ENCODE measurements at places on chromosomes 13 and 19.

DNA sequence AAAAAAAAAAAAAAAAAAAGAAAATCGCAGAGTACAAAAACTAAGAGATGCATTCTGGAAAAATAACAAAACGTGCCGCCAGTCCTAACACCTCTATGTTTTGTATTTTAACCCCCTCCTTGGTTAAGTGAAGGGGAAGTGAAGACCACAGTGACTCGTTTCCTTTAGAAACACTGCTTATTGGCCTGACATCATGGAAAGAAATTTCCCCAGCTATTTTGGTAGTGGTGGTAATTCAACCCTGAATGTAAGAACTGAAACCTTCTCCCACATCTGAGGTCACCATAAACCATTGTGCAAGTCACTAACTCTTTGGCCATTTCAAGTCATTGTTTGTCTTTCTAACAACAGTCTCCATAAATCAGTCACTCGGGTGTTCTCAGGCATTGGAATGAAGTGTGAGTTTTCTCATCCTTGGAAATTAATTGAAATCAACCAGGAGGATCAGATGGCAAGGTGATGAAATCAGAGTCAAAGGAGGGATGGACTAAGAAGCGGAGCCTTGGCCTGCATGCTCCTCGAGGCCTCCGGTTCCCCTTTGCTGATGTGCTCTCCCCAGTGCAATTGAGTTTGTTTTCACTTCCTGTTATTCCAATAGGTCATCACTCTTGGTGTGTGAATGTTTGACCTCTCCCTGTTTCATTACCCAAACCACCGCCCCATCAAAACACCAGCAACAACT, 443.9 kb downstream of the FGF9 start:
- DNase-seq: no peak

GRCh38 chr13:95222733-95223018, 78.6 kb downstream of the ABCC4 start:
- no peak for DNase-seq

DNA sequence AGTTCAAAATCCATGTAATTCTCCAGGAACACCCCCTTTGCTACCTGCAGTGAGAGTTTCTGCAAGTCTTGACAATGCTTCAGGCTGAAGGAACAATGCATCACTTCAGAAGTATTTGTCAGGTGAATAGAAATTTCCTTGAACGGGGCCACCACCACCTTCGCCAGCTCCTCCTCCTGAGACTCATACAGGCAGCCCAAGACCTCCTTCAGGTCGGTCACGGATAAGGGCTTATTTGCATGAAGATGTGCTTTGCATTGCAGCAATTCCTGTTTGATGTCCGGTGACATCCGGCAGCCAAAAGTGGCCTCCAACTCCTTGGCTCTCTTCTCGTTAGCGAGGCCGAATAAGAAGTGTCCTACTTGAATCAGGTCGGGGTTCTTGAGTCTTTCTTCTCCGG, 8.4 kb downstream of the NLRP7 start:
- no peak for DNase-seq

DNA sequence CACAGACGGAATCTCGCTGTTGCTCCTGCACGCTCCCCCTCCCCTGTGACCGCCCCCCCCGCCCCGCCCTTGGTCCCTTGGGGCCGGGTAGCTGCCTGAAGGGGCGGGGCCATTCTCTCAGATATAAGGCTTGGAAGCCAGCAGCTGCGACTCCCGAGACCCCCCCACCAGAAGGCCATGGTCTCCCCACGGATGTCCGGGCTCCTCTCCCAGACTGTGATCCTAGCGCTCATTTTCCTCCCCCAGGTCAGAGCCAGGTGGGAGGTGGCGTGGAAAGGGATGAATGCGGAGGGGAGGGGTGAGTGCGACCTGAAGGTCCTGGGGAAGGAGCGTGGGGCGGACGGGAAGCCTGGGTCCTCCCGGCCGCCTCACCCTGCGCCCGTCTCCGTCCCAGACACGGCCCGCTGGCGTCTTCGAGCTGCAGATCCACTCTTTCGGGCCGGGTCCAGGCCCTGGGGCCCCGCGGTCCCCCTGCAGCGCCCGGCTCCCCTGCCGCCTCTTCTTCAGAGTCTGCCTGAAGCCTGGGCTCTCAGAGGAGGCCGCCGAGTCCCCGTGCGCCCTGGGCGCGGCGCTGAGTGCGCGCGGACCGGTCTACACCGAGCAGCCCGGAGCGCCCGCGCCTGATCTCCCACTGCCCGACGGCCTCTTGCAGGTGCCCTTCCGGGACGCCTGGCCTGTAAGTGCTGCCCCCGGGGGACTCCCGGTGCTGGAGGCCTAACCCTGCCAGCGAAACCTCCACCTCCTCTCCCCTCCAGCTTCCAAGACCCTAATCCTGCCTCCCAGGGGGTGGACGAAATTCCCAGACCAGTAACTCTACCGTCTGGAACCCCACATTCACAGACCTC, at the start of gene DLL3:
DLL3 (plus strand) TSS at position 150 of the 845 bp plus-strand sequence; CDS start at position 178, 28 bp downstream.
- no peak for DNase-seq

GRCh38 chr19:40862785-40863184, 12.5 kb upstream of the CYP2A6 start:
- DNase-seq: no peak

DNA sequence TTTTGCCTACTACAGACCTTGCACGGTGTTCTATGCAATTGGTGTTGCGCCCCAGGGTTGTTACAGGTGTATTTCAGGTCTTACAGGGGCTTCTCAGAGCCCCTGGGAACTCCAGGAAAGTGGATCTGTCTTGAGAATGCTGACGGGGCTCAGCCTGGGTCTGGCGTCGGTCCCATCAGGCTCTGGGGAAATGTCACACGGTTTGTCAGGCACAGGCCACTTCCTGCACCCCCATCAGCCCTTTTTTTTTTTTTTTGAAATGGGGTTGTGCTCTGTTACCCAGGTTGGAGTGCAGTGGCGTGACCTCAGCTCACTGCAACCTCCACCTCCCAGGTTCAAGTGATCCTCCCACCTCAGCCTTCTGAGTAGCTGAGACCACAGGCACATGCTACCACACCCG, 13.2 kb downstream of the CLEC4G start:
- no peak for DNase-seq

DNA sequence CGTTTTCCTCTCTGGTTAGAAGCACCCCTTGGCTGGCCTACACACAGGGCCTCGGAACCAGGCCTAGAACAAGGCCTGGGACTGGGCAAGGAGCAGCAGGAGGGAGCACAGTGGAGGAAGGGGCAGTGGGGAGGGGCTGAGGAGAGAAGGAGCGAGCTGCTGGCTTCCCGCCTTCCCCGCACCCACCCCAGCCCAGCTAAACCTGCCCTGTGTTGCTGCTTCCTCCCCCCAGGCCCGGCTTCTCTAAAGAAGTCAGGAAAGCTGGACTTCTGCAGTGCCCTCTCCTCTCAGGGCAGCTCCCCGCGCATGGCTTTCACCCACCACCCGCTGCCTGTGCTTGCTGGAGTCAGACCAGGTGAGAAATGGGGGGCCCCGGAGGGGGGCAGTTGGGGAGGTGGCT, 24.3 kb downstream of the LYL1 start:
- no peak for DNase-seq

Measured in NCI-H446 treated with DMSO at 0.1 percent for 48 hours (cell line).